ENCODE measurements at places on chromosomes 6 and 20. TPM values are rescaled to one million over a fixed set of nuclear protein-coding genes. Genes with fewer than 3 reads are reported as not detected.

RBBP8NL gene
- total RNA-seq = 1.1 TPM

TOX2 gene
- 0.88 TPM for total RNA-seq

CD40 gene
- total RNA-seq = 10.6 TPM

FOXP4 gene
- total RNA-seq = 25.7 TPM

EXOC2 gene
- total RNA-seq = 8.9 TPM

OPRL1 gene
- total RNA-seq = 1.5 TPM

PSORS1C1 gene
- total RNA-seq = 1.4 TPM

F13A1 gene
- total RNA-seq = 1.7 TPM

MCCD1 gene
- not detected for total RNA-seq

PDYN gene
- not detected for total RNA-seq

BMP7 gene
- 2.5 TPM for total RNA-seq

PLA2G7 gene
- 2.5 TPM for total RNA-seq

ULBP2 gene
- total RNA-seq = 0.25 TPM

ERVFRD-1 gene
- not detected for total RNA-seq

WFDC5 gene
- not detected for total RNA-seq

SIRPG gene
- total RNA-seq = 0.21 TPM

FAM83D gene
- total RNA-seq = 0.34 TPM

MAPK13 gene
- 34.1 TPM for total RNA-seq

OVOL2 gene
- total RNA-seq = 4.9 TPM

TTLL9 gene
- not detected for total RNA-seq

MEI4 gene
- total RNA-seq = 1.2 TPM

ADGRF4 gene
- not detected for total RNA-seq

FOXO3 gene
- 41.2 TPM for total RNA-seq

CENPW gene
- 1.2 TPM for total RNA-seq

NINL gene
- total RNA-seq = 5.5 TPM

BPIFB1 gene
- not detected for total RNA-seq

RAET1E gene
- total RNA-seq = not detected

NRN1 gene
- 0.60 TPM for total RNA-seq

SLCO4A1 gene
- 5.1 TPM for total RNA-seq

ALDH5A1 gene
- 3.8 TPM for total RNA-seq

GPLD1 gene
- total RNA-seq = 1.2 TPM

OR2J2 gene
- total RNA-seq = not detected

CCN2 gene
- 22.5 TPM for total RNA-seq

ISM1 gene
- 2.1 TPM for total RNA-seq

SEMG1 gene
- total RNA-seq = not detected

TREML2 gene
- total RNA-seq = 0.09 TPM

PKIB gene
- total RNA-seq = 5.5 TPM

RGS17 gene
- 0.47 TPM for total RNA-seq

EFCAB8 gene
- total RNA-seq = 0.19 TPM
